Stimulated activated naive CD8-positive, alpha-beta T cell treated with anti-CD3 and anti-CD28 coated beads, Interleukin-15, Interleukin-2, amounts not matched to agents 100 U/mL and 50 U/mL, for 24 hours (primary cell): ENCODE measurements at places on chromosomes 7 and 10.

DNA sequence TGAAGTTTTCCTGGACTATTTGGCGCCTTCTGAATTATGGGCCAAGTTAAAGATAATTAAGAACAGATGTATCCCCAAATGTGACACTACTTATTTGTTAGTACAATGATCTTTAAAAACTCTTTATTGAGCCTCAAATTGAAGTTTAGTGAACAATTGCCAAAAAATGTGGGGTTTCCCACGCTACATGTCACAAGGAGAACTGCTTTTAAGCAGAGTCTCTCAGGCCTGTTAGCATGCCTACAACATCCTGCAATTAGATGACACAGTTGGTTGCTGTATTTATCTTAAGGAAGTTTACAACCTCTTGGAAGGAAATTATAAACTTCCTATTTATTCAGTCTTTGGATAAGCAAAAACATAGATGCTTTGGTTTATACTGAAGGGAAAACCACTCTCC lies 733.0 kb downstream of the TNS3 start:
- DNase-seq, result no peak

DNA sequence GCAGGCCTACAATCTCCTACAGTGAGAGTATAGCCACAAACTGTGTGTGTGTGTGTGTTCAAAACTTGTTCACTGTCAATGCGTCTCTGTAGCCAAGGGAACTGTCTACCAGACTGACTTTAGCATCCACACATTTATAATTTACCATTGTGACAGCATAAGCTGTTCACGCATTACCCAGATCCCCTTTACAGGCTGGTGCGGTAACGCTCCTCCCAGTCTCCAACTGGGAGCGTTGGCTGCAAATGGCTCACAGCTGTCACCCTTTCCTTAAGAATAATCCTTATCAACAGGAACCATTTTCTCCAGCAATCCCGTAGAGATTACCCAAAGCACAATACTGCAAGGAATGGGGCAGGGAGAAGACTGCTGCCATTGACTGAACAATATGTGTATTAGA lies 199.5 kb downstream of the GPAM start:
- no peak for DNase-seq

GRCh38 chr10:62050893-62051433 lies 149.5 kb downstream of the ARID5B start:
- DNase-seq, result peak; percentile 72

DNA sequence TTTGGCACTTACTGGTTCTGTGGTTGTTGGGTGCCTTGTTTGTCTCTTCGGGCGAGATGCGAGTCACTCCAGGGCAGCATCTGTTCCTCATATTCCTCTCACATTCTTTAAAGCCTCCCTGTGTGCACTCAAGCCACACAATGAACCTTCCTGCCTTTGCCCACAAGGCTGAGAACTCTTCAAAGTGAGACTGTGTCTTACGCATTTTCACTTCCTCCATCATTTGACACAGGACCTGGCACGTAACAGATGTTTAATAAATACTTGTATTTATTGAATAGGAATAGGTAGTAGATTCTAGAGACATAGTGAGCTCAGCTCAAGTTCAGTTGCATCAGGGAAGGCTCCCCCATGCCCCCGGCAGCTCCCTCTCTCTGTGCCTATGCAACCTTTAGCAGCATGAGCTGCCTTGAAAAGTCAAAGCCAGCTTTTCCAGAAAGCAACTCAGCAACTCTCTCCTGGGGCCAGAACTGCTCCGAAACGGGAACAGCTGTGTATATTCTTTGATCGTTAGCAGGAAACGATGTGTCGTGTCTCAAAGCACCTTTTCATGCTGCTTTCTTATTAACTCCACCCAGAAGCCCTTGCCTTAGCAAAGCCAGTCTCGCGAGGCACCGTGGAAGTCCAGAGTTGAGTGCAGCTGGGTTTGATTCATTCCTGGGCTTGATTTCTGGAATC lies 97.5 kb downstream of the PFKFB3 start:
- peak; percentile 34 for DNase-seq

DNA sequence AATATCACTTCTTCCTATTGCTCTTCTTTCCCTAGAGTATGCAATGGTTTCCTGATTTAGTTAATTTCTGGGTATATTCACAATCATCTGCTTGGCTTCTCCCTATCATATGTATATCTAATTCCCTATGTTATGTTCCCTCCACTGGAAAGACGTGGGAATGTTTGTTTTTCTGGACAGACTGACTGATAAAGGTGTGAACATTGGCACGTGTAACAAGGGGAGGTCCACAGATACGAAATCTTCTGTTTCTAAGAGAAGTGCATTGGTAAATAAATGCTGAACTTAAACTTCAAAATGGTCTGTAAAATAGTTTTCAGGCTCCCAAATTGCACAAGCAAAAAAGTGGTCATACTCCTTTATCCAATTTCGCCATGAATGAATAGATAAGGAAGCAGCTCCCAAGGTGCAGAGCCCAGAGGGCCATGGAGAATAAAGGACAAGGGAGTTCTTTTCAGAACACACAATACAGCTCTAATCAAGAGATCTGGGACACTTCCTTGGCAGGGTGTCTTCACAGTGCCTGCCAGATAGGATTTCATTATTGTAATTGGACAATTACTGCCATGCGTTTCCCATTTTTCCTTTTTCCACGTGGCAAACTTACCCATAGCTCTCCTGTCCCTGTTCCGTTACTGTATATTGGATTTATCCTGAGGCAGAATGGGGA lies 141.9 kb downstream of the RNF133 start:
- DNase-seq, result no peak

DNA sequence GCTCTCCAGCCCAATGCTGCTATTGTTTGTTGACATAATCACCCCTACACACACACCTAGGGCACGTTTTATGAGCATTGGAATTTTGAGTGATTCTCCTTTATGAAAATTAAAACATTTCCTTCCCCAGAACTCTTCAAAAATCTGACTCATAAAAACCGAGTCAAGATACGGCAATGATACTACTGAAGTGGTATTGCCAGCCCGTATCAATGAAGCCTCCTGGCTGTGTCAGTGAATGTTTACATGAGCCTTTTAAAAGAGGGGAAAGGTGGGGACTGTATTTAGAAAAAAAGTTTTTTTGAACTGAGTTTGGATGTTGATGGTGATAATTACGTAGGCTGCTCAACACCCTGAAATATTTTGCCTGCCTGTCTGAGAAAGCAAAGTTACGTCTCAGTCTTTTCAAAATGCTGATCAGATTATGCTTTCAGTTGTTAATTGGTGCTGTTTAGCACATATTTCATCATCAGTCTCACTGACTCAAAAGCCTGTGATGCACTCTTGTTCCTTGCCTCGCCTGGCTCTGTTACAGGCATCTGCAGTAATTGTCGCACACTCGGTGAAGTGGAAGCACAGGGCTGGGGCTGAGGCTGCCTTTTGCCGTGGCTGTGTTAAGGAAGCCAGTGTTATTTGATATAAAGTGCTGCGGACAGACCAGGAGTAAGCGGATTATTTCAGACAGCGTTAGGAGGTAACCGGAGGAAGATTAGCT lies 157.4 kb upstream of the TCF7L2 start:
- no peak for DNase-seq

DNA sequence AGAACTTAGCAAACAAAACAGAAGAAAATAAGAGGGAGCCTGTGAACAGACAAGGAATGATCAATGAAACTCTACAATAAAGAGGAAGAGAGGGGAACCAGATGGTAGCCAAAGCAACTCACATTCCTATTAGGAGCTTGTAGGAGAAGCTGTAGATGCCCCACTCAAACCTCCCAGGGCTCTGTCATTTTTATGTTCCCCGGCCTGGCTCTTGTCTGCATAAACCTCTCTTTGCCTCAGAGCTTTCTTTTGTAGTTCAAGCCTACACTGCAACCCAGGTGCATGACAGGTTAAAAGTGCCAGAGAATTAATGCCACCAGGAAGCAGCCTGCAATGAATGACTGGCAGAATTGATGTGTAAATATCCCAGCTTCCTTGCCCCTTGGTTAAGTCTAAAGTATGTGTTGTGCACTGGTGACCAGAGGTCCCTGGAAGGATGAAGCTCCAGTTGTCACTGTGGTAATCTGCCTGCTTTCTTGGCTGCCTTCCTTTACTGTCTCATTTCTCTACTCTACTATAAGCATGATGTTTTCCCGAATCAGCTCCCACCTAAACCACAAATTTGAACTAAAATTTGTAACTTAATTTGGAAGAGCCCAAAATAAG lies 40.4 kb downstream of the HDAC9 start:
- DNase-seq, result no peak

DNA sequence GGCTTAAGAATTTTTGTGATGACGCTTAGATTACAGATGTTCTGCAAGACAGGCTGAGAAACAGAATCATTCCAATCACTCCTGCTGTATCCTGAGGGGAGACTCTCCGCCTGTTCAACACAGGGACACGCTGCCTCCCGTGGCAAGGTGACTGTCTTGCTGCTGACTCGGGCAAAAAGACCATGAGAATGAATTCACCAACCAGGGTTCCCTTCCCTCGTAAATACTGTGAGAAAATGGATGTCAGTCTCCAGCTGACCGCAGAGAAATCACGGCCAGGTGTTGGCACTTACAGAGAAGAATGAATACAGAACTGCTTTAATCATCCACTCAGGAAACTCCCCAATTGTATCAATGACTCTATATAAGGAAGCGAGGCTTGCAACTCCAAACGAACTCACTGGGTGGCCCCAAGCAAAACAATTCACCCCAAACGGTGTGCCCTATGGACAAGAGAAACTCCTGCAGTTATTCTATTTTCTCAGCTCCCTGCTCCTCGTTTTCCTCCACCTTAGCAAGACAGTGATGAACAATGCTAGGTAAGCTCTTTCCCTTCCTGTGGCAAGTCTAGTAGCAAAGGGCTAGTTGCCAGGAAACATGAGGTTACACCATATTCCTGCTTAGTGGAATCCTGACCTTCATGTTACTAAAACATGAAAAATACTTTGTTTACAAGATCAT lies 22.8 kb downstream of the GNA12 start:
- no peak for DNase-seq

GRCh38 chr7:76220185-76221057 lies 18.7 kb downstream of the SRRM3 start:
- no peak for DNase-seq

- no peak for DNase-seq
These were observed 957.8 kb downstream of the GATA3 start for GRCh38 chr10:9012312-9012711.

- no peak for DNase-seq
These were observed 225.0 kb upstream of the CELF2 start for GRCh38 chr10:10792681-10793080.

DNA sequence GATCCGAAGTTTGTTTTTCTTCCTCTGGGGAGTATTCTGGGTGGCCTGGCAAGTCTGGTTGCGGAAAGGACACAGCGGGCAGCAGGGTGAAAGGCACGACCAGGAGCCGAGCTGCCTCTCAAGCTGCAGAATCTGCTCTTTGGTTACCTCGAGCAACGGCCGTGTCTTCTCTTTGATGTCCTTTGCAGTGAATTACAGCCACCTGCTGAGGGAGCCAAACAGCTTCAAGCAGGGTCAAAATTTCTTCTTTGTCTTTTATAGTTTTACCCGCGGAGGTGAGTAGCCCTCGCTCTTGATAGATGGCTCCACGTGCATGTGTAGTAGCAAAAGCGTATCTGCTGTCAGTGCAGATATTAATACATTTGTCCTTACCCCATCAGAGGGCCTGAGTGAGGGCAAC lies 177.3 kb upstream of the MBL2 start:
- DNase-seq, result no peak

- DNase-seq, result no peak
These were observed 91.4 kb upstream of the DIP2C start for GRCh38 chr10:780536-781524.

- DNase-seq, result peak; percentile 80
These were observed at the start of gene CDCA7L for GRCh38 chr7:21945454-21946221. Gene CDCA7L, minus strand, starts transcription at chr7:21945899. Its CDS starts 95 bp downstream, at chr7:21945804.

GRCh38 chr7:44065431-44066110 lies at the start of gene PGAM2:
Gene PGAM2, minus strand, starts transcription at chr7:44065567. Its CDS starts 38 bp downstream, at chr7:44065529.
- DNase-seq, result no peak

- DNase-seq, result no peak
These were observed 28.4 kb downstream of the PLXNA4 start for GRCh38 chr7:132547821-132548220.

GRCh38 chr10:93352638-93353383 lies 129.3 kb downstream of the MYOF start:
- no peak for DNase-seq

DNA sequence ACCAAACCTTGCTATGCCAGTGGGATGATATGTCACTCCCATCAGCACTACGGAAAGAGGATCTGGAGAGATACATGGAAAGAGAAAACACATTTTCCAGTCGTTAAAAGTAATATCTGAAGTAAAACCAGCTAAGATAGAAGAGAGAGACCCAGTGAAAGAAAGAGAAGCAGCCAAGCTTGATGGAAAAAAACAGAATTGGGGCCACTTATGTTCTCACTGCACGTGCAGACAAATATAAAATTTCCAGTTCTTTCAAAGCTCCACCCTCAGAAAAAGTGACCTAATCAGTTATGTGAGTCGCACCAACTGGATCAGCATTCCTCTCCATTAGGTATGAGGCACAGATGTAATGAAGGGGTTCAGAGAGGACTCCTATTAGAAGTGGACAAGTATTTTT lies 266.1 kb downstream of the MTERF1 start:
- DNase-seq, result no peak

DNA sequence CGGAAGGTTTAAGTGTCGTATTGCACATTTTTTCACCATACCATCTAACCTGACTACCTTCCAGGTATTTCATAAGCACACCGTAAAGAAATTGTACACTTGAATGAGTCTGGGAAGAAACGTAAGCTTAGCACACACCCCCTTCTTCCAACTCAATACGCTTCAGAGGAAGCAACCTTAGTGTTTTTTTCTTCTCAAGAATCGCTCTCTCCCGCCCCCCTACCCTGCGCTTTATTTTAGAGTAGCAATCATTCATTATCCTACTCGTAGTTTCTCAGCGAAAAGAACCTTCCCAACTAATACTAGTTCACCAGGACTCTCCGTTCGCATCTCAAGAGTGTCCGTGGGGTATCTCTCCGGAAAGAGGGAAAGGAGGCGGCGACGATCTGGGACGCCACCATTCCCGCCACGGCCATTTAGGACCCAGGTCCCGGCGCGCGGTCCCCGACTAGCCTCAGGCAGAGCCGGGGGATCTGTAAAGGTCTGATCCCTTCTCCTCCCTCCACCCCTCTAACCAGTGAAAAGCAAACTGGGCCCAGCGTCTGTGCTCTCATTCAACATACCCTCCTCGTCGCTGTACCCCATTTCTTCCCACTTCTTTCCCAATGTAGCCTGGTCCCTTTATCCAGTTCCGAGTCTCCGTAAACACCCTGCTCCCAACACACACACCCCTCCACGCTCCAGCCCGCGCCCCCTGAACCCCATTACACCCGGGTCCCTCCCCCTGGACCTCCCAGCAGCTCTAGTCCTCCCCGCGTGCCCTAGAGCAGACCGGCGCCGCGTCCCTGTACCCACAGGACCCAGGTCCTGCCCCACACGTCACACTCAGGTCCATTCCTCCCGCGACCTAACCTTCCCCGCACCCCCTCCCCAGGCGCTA lies 16.0 kb downstream of the MYOZ1 start:
- peak; percentile 32 for DNase-seq

- DNase-seq, result no peak
These were observed 12.5 kb upstream of the KCNK18 start for GRCh38 chr10:117184821-117185220.

- no peak for DNase-seq
These were observed 27.8 kb downstream of the MRC1 start for GRCh38 chr10:17836942-17837341.

GRCh38 chr7:2979951-2980350 lies 63.7 kb downstream of the CARD11 start:
- no peak for DNase-seq
